ENCODE measurements at places on chromosomes 1 and 21.
A peak's percentile ranks its signal among the peaks of the same experiment; 100 is the strongest.

DNA sequence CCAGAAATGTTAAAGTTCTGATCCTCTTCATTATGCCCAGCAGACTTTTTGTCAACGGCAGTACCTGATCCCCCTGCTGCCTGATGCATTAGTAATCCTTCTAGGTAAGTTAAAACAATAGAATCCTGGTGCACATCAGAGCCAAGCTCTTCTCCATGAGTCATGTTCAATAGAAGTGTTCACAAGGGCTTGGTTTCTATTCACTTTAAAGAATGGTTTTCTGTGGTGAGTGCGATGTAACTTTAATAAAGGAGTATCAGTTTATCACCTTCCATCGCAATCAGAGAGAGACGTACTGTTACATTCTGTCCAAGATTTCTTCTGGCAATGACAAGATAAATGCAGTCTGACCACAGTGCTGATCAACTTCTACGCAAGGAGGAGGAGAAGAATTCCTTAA, 96.8 kb downstream of the NRIP1 start:
- no peak for DNase-seq

- no peak for DNase-seq
These were observed 13.9 kb downstream of the CYP4A11 start for GRCh38 chr1:46927249-46927835.

- DNase-seq = no peak
These were observed 18.3 kb downstream of the SPATA21 start for GRCh38 chr1:16418823-16419425.

DNA sequence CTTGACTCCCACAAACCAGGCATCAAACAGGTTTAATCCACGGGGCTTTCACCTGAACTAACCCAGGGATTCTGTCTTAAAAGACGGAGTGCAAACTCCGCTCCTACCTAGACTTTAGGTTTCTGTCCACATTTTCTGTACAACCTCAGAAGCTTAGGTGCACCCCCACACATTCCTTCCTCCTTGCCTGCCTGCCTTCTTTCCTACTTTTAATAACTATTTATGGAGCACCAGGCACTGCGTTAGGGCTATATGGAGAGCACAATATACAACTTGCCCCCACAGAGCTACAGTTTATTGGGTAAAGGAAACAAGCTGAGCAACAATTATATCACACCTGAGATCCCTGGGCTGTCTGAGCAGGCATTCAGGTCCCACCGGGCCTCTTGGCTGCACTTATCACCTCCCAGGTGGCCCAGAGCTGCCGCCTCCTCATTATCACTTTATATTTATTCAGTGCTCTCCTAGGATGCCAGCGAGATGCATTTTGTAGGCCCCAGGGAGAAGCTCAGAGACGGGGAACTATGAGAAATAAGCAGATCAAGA, 64.1 kb downstream of the DNTTIP2 start:
- DNase-seq = peak; percentile 37

- DNase-seq = no peak
These were observed 20.3 kb upstream of the C2CD2 start for GRCh38 chr21:41973861-41974751.

DNA sequence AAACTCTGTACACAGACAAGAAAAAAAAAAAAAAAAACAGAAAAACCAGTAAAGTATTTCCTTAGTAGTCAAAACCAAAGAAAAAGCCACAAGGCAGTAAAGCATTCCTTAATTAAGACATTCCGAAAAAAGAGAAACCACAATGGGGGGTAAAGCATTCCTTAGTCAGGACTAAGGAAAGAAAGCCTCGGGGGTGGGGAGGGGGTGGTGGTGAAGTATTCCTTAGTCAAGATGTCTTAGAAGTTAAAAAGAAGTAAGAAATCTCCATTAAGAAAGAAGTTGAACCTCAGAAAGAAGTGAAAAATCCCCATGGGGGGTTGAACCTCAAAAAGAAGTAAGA, 28.2 kb upstream of the FMO1 start:
- DNase-seq = peak; percentile 97

- no peak for DNase-seq
These were observed 8.9 kb upstream of the IGFN1 start for GRCh38 chr1:201181726-201182125.

DNA sequence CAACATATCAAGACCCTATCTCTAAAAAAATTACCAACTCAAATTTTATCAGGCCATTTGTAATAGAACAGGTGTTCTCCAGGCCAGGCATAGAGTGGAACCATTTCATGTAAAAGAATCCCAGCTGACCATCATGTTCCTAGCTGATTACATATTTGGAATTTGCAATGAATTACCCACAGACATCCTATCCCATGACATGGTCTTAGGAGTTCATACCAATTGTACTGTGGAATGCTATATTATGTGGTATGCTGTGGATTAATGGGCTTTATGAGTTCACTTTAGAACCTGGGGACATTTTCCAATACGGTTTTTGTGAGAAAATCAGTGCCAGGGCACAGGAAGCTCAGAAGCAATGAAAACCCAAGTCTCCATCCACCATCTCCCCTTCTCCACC, 110.3 kb downstream of the ZNF281 start:
- DNase-seq = peak; percentile 44

GRCh38 chr1:247482747-247483146, 24.8 kb upstream of the OR2B11 start:
- DNase-seq = no peak

- no peak for DNase-seq
These were observed 1.4 kb downstream of the TOMM20 start for GRCh38 chr1:235127203-235127602.

DNA sequence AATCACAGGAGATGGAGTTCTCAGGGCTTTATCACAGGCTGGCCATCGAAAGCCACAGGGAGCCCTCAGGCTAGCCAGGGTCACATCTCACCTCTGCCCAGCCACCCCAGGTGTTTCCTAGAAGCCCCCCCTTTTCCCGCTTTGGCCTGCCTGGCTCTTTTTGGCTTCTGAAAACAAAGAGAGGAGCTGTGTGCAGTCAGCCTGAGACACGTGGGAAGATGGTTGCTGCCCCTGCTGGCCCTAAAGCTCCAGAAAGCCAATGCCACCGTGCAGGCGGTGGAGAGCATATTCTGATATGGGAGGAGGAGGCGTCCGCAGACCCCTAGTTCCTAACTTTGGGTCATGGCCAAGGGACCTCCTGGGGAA, 18.7 kb upstream of the LBR start:
- no peak for DNase-seq

DNA sequence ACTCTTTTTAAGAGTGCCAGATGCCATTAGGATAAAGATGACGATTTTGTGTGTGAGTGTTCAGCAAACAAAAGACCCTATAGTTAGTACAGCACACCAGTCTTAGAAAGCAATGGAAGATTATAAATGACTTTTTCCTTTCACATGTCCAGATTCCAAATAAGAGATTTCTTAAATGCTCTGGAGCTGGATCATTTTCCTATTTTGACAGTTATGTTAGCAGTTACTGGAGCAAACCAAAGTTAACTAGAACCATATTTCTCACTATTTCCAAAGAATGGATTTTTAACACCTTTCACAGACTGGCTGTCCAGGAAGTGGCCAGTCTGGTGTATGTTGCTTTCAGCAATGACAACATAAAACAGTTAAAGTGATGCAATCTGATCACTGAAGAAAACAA, 905.8 kb upstream of the ADGRL2 start:
- DNase-seq = peak; percentile 30

DNA sequence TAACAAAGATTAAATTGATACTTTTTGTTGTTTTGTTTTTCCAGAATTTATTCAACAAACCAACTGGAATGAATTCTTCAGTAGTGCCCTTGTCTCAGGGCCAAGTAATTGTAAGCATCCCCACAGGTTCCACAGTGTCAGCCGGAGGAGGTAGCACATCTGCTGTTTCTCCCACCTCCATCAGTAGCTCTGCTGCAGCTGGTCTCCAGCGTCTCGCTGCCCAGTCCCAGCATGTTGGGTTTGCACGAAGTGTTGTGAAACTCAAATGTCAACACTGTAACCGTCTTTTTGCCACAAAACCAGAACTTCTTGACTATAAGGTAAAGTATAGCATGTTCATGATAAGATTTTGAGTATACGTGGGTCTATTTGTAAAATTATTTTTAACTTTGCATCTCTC, 118.5 kb downstream of the ZMYM4 start:
- no peak for DNase-seq

DNA sequence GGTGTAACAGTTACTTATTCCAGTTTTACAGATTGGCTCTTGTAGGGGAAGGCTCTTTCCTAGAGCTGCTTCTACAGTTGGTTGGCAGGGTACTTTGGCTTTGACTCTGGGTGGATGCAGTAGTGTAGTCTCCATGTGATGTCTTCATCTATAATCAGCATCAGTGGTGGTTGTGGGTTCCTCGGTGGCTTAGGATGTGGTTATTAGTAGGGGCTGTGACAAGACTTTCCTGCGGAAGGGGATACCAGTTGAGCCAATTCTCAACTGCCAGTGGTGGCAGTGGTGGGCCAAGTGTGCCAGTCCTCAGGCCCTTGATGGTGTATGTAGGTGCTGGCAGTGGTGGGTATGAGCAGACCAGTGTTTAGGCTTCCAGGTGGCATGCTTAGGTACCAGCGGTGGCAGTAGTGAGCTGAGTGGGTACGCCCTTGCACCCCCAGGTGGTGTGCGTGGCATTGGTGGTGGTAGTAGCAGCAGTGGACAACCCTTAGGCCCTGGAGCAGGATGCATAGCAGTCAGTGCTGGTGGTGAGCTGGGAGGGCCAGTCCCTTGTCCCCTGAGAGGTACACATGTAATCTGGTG, 27.2 kb upstream of the KLF18 start:
- no peak for DNase-seq

- DNase-seq = peak; percentile 81
These were observed 38.7 kb upstream of the BECN2 start for GRCh38 chr1:241918879-241919278.

DNA sequence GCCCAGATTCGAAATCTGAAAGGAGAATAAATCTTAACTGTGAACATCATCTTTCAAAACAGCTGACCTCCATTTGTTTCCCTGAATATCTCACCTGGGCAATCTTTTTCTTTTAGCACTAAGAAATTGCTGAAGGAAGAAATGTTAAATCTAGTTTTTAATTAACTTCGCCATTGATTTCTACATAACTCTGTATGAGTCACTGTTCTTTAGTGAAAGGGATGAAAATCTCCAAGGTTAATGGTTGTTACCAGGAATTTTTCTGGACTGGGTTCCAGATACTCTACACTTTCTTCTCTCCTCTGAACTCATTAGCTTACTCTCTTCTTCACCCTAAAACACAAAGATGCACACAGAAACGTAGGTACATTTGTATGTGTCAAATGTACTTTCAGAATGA, 235.7 kb downstream of the BACH1 start:
- DNase-seq = no peak

- peak; percentile 45 for DNase-seq
These were observed 44.3 kb upstream of the GTF2B start for GRCh38 chr1:88935522-88936222.

DNA sequence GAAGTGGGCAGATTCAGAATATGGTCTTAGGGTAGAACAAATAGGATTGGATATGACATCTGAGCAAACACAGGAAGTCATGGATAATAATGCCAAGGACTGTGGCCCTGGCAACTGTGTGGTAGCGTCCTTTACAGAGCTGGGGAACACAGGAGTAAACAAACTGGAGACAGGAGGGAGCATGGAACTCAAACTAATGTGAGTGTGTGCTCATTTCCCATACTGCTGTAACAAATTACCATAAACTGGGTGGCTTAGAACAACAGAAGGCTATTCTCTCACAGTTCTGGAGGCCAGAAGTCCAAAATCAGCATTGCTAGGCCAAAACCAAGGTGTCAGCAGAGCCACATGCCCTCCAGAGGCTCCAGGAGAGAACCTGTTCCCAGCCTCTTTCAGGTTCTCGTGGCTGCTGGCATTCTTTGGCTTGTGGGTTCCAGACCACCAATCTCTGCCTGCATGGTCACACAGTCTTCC, 106.4 kb downstream of the TGFBR3 start:
- no peak for DNase-seq

DNA sequence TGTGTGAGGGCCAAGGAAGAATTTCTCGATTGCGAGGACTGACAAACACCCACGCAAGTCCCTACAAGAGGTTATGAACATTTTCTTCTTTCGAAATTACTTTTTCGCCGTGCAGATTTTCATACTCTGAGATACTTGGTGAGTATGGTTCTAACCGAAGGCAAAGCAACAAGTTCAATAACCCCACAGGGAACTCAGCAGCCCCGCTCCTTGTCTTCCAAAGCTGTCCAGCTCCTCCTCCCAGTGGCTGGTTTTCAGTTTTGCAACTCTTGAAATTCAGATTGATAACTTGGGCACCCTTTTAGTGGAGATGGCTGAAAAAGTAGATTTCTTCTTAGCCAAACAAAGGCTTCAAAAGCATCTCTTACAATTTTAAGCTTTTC, 154.4 kb downstream of the SETD4 start:
- no peak for DNase-seq

DNA sequence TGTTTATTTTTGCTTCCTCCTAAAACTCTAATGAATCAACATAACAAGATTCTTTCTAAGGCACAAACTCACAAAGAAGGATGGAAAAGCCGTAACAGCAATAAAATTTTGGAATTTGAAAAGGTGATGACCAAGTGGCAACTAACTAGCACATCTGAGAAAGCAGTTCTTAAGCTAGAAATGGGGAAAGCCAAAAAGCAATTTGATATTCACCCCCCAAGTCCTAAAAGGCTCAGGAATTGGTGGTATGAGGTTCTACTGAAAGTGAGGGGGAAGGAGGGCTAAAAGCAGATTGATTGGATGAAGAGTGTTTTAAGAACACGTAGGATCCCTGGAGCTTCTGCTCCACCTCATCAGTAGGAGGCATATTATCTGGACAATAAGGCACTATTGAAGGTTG, 43.4 kb upstream of the FBXO28 start:
- DNase-seq = no peak

DNA sequence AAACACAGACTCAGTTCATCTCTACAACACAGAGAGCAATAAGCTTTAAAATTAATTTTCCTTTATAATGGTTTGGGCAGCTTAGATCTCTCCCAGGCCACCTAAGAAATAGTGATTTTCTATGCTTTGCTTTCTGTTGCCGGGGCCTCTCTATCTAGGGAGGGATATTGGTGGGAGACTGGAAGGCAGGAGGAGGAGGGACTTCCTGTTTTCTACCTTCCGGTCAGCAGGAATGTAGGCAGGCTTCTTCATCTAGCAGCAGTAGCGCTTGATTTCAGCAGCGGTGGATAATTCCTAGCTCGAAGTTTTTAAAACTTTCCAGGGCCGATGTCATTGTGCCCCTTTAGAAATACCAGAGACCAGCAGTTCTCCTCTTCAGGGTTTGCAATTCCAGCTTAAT, 5.1 kb upstream of the DESI2 start:
- no peak for DNase-seq

GRCh38 chr1:245999697-246000637, 507.1 kb downstream of the SMYD3 start:
- no peak for DNase-seq

DNA sequence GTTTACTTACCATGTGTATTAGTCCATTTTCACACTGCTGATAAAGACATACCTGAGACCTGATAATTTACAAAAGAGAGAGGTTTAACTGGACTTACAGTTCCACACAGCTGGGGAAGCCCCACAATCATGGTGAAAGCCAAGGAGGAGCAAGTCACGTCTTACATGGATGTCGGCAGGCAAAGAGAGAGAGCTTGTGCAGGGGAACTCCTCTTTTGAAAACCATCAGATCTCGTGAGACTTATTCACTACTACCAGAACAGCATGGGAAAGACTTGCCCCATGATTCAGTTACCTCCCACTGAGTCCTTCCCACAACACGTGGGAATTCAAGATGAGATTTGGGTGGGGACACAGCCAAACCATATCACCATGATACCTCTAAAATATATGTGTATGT, 39.3 kb upstream of the ERRFI1 start:
- DNase-seq = peak; percentile 12

Data from fibroblast of upper back skin (primary cell).